ENCODE measurements at places on chromosomes 7 and 10.

DNA sequence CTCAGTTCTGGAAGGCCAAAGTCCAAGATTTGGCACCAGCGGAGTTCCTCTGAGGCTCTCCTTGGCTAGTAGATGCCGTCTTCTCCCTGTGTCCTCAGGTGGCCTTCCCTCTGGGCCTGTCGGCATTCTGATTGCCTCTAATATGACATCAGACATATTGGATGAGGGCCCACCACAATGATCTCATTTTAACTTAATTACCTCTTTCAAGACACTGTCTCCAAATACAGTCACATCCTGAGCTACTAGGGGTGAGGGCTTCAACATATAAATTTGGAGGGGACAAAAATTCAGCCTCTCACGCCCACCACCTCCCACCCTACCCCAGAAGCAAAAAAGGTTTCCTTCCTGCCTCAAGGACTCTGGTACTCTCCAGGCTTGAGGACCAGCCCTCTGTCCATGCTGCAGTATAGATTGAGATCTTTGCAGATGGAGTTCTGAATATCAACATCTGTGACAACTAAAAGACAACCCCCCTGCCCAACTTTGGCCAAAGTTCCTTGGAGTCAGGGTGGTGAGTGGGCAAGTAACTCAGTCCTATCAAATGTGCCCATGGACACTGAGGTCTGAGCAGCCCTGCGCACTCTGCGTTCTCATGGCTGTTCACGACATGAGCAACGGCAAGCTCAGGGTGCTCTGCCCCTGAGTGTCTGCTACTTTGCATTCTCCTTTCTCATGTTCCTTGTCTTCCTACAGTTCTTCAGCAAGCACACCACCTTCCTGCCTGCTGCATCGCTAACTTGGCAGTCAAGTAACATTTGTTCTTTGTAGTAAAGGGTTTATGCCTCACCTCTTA lies 11.5 kb downstream of the TMEM176B start:
- no peak for DNase-seq

- no peak for DNase-seq
Observed at GRCh38 chr7:44182827-44183226, 6.4 kb downstream of the GCK start.

DNA sequence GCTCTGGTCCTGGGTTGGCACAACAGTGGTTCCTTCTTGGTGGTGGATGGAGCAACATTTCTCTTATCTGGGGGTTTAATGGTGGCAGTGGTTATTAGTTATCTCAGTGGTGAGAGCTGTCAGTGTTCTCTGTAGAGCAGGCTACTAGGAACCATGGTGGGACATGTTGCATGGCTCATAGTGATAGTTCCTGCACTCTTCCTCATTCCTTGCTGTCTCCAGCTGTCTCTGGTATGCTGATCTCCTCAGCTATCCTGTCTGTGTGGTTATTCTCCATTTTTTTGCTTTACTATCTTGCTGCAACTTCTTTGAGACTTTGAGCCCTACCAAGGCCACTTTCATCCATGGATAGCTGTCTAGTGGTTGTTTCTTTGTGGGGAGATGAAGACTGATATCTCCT lies 44.0 kb downstream of the CCDC7 start:
- no peak for DNase-seq

- DNase-seq = no peak
Observed at GRCh38 chr7:97078023-97078969, 39.2 kb upstream of the SDHAF3 start.

DNA sequence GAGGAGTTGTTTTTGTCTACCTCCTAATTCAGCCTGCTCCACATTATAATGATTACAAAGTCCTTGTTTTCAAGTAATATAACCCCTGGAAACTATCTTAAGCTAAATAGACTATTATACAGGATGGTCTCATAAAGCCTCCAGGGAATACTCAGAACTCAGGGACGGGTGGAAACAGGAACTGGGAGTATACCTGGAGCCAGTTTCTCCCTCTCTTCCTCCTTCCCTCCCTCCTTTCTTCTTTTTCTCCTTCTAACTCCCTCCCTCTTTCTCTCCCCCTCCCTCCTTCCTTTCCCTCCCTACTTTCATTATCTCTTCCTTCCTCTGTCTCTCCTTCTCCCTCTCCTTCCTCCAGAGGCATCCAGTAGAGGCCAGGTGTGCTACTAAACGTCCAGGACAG lies 76.2 kb upstream of the PRR15 start:
- no peak for DNase-seq

- DNase-seq = no peak
Observed at GRCh38 chr7:55409482-55410225, 44.5 kb downstream of the LANCL2 start.

GRCh38 chr7:98826387-98826786 lies 43.4 kb downstream of the TMEM130 start:
- no peak for DNase-seq

DNA sequence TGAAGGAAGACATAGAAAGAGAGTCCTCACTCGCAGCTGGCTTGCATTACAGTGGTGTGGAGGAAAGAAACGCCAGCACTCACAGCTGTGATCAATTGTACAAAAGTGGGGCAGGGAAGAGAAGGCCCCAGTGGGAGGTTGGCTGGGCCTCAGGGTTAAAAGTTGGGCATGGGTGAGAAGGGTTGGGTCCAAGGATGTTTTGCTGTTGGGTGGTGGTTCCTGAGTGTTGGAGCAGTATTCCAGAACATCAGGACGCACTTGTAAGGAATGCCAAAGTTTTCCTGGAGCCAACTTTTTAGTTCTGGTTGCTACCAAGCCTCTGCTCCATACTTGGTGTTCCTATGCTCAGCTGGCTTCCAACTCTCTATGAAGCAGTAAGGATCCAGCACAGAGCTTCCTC lies 55.4 kb upstream of the MKRN1 start:
- no peak for DNase-seq

DNA sequence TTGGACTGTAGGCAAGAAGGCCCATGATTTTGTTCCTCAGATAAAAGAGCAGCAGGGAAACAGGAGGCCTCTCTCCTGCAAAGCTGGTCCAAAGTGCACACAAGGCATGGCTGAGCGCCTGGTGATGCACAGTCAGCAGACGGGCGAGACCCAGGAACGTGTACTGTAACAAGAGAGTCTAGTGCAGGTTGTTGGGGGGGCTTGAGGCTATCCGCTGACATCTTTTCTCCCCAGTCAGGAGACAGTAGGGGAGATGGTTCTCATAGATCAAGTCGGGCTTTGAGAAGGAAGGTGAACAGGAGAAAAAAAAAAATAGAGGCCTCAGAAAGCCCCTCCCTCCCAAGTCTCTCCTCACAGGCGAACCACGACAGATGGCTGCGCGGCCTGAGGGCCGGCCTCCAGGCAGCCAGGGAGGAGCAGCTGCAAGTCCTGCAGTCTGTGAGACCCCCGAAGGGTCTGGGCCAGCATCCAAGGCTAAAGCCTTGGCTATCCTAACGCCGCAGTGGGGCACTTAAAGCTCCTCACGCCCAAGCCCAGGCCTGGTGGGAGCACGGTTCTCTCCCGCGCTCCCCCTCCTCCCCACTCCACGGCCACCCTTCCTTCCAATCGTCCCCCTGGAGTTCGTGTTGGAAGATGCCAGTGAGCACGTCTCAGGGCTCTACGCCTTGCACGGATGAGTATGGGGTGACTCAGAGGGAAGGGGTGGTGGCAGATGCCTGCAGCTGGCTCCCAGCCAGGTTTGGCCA lies 68.3 kb downstream of the PRKAG2 start:
- DNase-seq = no peak

- DNase-seq = no peak
Observed at GRCh38 chr7:12222889-12223579, 11.9 kb downstream of the TMEM106B start.

DNA sequence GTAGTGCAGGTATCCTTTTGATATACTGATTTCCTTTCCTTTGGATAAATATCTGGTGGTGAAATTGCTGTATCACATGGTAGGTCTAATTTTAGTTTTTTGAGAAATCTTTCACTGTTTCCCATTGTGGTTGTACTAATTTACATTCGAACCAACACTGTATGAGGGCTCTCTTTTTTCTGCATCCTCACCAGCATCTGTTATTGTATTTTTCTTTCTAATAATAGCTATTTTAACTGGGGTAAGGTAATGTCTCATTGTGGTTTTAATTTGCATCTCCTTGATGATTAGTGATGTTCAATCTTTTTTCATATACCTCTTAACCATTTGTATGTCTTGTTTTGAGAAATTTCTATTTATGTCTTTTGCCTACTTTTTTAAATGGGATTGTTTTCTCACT lies 335.4 kb upstream of the MTPN start:
- no peak for DNase-seq

DNA sequence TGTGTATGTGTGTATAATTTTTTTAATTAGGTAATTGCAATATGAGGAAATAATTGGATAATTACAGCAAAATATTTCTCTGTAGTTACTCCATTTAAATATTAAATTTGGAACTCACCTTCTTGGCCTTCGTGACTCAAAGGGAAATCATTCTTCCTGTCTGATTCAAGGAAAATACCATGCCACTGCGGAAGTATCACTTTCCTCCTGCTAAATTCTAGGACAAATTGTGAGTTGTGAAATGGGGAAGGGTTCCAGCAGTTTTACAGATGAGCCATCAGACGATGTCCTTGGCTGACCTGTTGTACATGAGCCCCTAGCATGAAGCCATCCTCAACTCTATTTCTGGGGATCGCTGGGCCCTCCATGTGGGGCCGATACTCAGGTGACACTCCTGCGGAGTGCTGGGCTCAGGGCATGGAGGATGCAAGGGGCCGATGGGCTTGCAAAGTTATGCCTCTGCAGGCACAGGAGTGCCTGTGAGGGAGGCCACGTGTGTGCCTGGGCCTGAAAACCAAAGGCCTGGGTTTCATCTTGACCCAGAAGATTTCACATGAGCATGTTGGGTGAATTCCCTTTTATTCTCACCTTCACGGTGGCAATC lies 179.6 kb upstream of the TCERG1L start:
- DNase-seq = no peak

DNA sequence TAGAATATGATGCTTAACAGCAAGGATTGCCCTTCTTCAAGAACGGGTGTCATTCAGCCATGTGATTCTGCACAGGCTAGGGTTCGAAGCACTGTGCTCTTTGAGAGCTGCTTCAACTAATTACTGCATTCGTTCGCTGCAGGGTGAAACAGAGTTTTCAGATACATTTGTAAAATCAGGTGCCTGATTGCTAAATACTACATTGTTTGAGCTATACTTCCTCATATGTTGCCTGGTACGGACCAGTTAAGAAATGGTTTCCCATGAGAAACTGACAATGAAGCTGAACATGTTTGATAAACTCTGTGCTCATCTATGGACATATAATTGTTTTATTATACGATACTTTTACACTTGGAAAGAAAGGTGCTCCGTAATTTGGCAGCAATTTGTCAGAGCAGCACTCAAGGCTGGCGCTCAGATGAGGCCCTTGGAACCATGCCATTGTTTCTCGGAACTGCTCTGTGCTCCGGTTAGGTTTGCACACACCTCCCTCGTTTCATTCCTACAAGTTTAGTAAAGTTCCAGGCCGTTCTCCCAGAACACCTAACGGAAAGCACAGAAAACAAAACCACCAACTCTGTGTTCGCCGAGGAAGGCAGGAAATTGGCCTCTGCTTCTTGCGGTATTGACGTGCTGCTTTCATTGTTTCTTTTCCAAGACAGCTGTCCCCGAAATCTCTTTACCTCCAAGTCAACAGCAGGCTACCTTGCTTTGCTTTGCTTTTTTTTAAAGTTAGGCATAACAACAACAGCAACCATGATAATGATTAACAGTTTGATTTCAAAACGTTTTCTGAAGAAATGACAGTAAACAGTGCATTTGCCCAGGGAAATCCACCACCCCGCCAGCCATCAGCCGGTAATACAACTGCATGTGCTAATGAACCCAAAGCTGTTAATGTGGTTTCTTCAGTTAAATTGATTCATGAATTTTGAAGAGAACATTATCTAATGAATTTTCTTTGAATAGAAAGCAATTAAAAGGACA lies 206.9 kb downstream of the EBF3 start:
- DNase-seq = no peak

DNA sequence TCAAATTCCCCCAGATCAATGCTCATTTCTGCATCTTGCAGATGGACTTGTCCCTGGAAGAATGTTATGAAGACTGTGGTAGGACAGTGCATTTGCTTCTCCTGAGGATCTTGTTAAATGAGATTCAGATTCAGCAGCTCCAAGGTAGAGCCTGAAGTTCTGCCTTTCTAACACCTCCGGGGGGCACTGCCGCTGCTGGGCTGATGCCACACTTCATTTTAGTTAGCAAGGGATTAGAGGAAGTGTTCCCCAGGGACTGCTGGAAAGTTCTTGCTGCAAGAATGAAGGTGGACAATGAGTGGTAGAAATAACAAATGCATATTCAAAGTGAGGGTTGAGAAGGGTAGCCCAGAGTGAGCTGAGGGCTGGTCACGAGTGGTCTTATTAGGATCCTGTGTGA lies 434.3 kb upstream of the AKR1E2 start:
- DNase-seq = no peak

DNA sequence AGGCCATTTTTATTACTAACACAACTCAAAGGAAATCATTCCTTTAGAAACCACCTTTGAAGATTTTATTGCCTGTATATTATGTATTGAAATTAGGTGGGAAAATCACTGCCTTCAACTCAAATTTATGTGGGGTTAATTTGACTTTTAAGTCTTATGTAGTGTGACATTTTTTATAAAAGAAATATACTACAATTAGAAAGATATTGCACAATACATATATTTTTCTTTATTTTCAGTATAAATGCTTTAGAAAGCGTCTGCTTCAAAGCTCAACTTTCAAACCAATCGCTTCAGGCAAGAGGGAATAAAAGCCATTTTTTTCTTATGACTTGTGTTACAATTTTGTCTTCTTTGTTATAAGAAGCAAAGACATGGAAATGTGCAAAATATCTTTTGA lies 337.4 kb upstream of the ZWINT start:
- DNase-seq = no peak

- no peak for DNase-seq
Observed at GRCh38 chr10:30056767-30057355, 2.5 kb downstream of the JCAD start.

- DNase-seq = no peak
Observed at GRCh38 chr10:15453457-15453856, 82.4 kb upstream of the FAM171A1 start.

GRCh38 chr7:74467876-74468275 lies 14.2 kb downstream of the GTF2IRD1 start:
- DNase-seq = no peak

DNA sequence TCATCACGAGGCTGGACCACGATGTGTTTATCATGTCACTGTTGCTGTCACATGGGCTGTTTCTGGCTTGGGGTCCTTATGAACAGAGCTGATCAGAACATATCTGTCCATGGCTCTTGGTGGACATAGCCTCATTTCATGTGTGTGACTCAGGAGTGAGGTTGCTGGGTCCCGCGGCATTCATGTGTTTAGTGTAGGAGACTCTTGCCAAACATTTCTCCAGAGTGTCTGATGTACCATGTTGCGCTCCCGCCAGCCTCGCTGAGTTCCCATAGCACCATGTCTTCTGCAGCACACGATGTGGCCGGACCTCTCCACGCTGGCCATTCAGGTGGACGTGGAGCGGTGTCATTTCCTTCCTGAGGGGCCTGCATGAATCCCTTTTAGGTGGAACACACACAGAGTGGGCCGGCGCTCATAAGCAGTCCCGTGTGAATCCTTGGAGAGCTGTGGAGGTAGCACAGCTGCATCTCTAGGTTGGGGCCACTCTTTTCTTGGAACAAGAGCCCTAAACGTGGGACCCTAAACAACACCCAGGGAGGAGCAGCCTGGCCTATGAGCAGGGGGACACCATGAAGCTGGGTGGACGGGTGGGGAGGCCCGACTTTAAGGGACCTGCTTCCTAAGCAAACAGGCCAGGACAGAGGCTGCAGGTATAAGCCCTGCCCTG lies 134.6 kb downstream of the LHPP start:
- DNase-seq = no peak

GRCh38 chr7:46147871-46148270 lies 226.8 kb upstream of the IGFBP3 start:
- DNase-seq = no peak

All from activated T-cell treated with anti-CD3 and anti-CD28 coated beads, Interleukin-2, amount 50 U/mL, for 72 hours (primary cell).